ENCODE measurements at places on chromosomes 6 and 20.

- DNase-seq, result no peak
Observed at GRCh38 chr6:163133017-163133416, 281.5 kb upstream of the QKI start.

DNA sequence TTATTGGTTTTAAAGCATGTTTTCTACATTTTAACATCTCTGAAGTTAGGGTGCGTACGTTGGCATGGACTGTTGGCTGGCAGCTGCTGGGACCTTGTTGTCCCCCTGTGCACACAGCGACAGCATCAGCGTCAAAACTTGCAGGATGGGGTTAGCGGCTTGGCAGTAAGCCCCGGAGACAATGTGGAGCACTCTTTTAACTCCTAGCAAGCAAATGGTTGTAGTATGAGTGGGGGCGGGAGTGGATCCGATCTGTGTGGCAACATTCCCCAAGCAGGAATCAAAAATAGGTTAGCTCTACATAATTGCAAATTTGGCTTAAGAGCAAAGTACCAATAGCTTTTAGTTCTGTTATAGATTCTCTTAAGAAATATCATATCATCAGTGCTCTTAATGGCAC lies 70.1 kb downstream of the NRN1 start:
- DNase-seq, result no peak

- DNase-seq, result no peak
Observed at GRCh38 chr6:72669324-72669723, 47.5 kb downstream of the KCNQ5 start.

DNA sequence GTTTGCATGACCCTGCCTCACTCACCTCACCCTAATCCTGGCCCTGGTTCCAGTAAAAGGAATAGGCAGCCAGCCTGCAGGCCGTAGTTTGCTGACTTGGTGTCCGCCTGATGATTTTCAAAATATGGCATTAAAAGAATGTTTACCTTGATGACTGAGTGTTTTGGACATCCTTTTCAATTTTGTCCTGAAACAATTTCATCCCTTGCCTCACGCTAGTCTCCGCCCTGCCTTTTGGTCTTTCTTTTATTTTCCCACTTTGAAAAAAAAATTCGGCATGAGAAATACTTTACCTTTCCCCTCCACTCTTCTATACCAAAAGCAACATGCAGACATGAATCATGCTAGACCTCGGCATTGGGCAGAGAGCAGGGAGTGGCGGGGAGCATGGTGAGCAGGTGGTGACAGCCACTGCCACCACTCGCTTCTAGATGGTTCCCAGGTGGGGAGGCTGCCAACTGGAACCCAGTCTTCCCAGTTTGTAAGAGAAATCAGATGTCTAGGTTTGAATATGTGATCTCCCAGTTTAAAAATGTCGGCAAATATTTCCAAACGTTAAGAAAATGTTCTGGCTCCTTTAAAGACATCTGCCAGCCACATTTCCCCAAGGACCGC lies 9.4 kb downstream of the CD40 start:
- DNase-seq, result no peak

DNA sequence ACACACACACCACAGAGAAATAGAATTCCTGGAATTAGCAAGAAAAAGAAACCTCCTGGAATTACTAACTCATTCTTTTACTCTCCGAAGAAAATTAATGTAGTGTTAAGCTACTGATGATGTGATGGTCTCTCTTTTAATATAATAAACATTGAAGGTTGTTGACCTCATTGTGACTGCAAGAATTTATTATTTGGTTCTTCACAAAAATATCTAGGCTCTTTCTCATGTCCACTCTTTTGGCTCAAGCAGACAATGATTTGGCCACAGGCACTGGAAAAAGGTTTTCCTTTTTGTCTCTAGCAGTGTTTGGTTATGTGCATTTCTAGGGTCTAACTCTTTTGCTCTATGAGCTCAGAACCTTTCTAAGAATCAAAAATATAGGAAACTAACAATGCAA lies 811.9 kb downstream of the TENT5A start:
- no peak for DNase-seq

DNA sequence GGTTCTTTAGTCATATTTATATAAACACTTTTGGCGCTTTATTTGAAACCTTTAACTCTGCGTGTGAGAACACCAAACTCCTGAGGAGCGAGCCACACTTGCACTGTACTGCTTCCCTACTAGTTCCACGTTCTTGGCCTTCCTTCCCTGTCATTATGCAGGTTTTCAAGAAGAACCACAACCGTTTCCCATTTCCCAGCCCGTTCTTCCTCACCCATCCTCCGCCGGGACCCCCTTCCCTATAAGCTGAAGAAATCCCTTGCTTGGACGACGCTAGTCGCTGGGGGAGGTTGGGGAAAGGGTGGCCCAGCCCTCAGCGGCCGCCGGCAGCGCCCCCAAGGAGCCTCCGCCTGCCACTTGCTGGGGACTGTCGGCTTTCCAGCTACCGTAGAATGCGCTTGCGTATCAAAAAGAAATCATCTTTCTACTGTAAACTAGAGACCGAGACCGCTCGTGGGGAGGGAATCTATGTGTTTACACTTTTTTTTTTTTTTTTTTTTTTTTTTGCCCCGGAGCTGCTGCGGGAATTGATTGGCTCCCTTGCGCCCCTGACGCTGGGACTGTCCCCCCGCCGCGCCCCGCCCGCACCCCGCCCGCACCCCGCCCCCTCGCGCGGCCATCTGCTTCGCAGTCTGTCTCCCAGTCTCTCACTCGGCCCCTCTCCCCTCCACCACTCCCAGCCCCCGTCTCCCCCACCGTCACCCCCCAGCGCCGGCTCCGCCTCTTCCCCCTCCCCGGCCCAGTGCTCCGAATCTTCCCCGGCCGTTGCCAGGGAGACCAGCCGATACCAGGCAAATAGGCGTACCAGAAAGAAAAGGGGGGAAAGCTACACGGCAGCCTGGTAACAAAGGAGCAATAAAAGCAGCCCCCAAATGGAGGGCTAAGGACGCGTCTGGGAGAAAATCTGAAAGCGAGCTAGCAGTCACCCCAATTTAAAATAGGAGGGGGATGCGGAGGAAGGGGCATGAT lies 2.3 kb upstream of the MARCKS start:
- DNase-seq, result peak; percentile 81

- no peak for DNase-seq
Observed at GRCh38 chr6:143810745-143811144, 32.4 kb upstream of the LTV1 start.

DNA sequence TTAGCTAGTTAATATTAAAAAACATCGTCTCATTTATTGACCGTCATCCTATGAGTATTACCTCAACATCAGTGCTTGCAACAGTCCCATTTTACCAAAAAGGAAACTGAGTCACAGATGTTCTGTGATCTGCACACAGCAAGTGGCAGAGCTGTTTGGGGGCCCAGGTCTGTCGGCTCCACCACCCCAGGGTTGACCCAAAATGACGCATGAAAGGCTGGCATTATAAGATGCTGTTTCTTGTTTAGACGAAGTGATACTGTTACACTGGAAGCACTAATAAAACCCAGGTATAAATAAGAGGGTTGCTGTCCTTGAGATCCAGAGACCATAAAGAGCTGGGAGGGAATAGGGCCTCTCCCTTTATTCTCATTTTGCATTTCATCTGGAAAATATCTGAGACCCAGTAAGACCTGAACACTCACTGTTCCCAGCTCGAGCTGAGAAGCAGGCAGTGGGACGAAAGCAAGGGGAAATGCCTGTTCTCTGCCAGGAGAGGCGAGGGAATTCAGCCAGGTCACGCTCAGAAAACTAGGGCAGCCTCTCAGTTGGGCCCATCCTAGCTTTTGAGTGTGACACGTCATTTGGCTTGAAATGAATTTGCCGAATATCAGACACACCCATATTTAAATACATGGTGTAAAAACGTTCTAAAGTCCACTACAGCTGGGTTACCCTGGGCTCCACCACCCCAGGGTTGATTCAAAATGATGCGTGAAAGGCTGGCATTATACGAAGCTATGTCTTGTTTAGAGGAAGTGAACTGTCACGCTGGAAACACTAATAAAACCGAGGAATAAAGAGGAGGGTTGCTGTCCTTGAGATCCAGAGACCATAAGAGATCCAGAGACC lies 1.4 kb upstream of the MICAL1 start:
- no peak for DNase-seq

GRCh38 chr6:150435832-150436231 lies 67.0 kb downstream of the IYD start:
- no peak for DNase-seq

DNA sequence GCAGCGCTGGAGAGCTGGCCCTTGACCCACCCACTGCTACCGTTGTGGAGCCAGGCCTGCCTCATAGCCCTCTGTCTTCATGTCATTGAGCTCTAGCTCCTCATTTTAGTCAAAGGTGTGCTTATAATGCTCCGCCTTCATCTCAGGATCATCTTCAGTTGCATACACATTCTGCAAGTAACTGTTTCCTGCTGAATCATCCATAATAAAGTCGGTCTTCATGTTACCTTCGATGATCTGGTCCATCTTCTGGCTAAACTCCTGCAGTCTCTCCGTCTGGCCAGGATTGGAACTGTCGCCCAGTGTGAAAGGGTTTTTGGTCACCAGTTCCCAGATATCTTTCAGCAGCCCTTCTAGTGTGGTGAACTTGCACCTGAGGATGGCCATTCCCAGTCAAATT lies 62.6 kb upstream of the ARMC2 start:
- no peak for DNase-seq

Measured in CD4-positive, alpha-beta T cell treated with Interferon gamma for 1 hour (primary cell).